ENCODE measurements at places on chromosomes 2 and 18. TPM values are rescaled to one million over a fixed set of nuclear protein-coding genes. Genes with fewer than 3 reads are reported as not detected.

DNA sequence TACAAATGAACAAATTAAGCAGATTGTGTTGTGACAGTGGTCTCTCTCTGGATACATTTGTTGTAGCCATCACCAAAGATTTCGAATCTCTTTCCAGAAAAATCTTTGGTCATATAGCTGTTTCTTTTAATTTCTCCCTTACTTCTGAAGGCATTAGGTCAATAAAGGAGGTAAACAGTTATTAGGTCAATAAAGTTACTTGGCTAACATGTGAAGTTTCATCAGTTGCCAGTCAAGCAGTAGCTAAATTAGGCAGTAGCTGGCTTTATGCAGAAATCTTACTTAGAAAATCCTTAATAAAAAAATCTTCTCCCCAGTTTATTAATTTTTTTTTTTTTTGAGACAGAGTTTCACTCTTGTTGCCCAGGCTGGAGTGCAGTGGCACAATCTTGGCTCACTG is 115.5 kb downstream of the MBD5 start:
- H3K27ac ChIP-seq, result no peak overlapping the region
- no peak overlapping the region for H3K4me3 ChIP-seq
- no peaks in the 10 kb centered on the region for H3K27me3 ChIP-seq
- no peaks in the 10 kb centered on the region for H3K36me3 ChIP-seq
- H3K4me1 ChIP-seq, result no peaks in the 10 kb centered on the region
- DNase-seq, result no peak

DNA sequence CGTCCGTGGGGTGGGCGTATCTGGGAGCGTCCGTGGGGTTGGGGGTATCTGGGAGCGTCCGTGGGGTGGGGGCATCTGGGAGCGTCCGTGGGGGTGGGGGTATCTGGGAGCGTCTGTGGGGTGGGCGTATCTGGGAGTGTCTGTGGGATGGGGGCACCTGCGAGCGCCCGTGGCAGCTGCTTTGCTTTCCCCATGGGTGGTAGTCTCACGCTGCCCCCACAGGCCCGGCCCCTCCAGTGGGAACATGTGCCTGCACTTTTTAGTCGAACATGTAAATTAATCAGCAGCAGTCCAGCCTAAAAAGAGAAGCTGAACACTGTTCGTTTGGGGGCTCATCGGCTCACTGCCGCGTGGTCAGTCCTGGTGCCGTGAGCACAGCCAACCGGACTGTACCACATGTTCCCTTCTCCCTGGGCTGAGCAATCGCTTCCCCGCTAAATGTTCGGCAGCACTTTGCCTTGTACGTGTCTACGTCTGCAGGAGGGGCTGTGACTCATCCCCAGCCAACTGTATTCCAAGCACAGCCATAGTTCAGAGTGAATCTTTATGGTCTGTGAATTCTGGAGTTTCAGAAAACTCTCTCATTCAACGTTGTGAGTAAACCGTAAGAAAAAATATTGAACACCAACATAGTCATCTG is 271.5 kb downstream of the AGAP1 start:
- H3K27me3 ChIP-seq, result no peaks in the 10 kb centered on the region
- no peak overlapping the region for H3K4me3 ChIP-seq
- peak; percentile 48 for DNase-seq
- H3K36me3 ChIP-seq, result no peaks in the 10 kb centered on the region

- H3K4me3 ChIP-seq, result no peak overlapping the region
- no peaks in the 10 kb centered on the region for H3K27me3 ChIP-seq
- no peaks in the 10 kb centered on the region for H3K36me3 ChIP-seq
- no peak for DNase-seq
- no peak overlapping the region for H3K27ac ChIP-seq
- H3K4me1 ChIP-seq, result no peaks in the 10 kb centered on the region
Measured at GRCh38 chr2:67341336-67341735, 55.8 kb upstream of the ETAA1 start.

DNA sequence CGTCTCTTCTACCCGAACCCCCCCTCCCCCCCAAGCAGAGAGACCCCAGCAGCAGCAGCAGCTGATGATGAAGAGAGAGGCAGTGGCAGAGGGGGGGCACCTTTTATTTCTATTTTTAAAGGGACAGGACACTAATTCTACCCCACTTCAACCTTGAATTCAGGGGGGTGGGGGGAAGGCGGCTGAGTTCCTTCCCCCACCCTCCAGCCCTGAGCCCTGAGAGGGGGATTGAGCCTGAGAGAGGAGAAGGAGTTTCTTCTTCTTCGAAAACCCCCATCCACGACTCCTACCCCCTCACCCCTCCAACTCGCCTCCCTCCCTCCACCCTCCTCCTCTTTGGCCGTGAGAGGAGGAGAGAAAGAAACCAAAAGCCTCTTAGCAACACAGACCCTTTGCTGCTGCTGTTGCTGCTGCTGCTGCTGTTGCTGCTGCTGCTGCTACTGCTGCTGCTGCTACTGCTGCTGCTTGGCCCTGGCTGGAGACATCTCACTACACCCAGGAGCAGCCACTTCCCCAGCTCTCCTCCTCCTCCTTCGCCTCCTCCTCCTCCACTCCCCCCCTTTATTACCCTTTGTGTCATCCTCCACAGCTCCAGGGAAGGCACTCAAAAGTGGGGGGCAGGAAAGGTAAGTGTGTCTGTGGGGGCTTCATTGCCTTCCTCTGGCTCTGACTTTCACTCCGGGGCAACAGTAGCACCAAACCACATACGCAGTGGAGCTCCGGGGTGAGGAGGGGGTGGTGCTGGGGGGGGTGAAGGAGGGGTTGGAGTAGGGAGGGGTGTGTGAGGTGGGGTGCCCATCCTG is at the start of gene MBD5:
Gene MBD5 (plus strand): TSS at position 33 of the 803 bp plus-strand sequence.
- H3K4me1 ChIP-seq, result peaks cover 7% of the 10 kb centered on the region
- H3K27me3 ChIP-seq, result no peaks in the 10 kb centered on the region
- H3K36me3 ChIP-seq, result no peaks in the 10 kb centered on the region
- H3K4me3 ChIP-seq, result peak within 1 kb of the TSS; percentile 83
- peak within 1 kb of the TSS; percentile 92 for H3K27ac ChIP-seq

Gene RAD51AP2
- total RNA-seq, result 0.23 TPM

Gene HOXD13
- total RNA-seq, result not detected

- DNase-seq, result no peak
- no peaks in the 10 kb centered on the region for H3K27me3 ChIP-seq
- H3K27ac ChIP-seq, result no peak overlapping the region
- no peaks in the 10 kb centered on the region for H3K4me1 ChIP-seq
Measured at GRCh38 chr2:239055756-239056493, 208.0 kb downstream of the TWIST2 start.

DNA sequence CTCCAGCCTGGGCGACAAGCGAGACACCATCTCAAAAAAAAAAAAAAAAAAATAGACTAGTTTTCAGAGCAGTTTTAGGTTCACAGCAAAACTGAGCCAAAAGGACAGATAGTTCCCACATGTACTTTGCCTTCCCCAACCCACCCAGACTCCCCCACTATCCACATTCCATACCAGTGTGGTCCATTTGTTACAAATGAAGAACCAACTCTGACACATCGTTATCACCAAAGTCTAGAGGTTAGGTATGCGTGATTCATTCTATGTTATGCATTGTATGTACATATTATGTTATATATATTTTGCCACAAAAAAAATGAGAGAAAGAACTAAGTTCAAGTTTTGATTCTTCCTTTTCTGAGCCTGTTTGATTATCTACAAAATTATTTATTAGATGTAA is 3.5 kb downstream of the DUSP11 start:
- H3K4me1 ChIP-seq, result peaks cover 4% of the 10 kb centered on the region
- no peaks in the 10 kb centered on the region for H3K36me3 ChIP-seq
- no peaks in the 10 kb centered on the region for H3K27me3 ChIP-seq
- no peak for DNase-seq
- H3K27ac ChIP-seq, result no peak overlapping the region

- H3K4me3 ChIP-seq, result no peak overlapping the region
- H3K27ac ChIP-seq, result no peak overlapping the region
- H3K36me3 ChIP-seq, result no peaks in the 10 kb centered on the region
- no peak for DNase-seq
- no peaks in the 10 kb centered on the region for H3K27me3 ChIP-seq
Measured at GRCh38 chr2:103798291-103798690, 1036.5 kb downstream of the TMEM182 start.

Gene HPCAL1
- total RNA-seq, result 69.5 TPM

Gene FBXO36
- 8.4 TPM for total RNA-seq

DNA sequence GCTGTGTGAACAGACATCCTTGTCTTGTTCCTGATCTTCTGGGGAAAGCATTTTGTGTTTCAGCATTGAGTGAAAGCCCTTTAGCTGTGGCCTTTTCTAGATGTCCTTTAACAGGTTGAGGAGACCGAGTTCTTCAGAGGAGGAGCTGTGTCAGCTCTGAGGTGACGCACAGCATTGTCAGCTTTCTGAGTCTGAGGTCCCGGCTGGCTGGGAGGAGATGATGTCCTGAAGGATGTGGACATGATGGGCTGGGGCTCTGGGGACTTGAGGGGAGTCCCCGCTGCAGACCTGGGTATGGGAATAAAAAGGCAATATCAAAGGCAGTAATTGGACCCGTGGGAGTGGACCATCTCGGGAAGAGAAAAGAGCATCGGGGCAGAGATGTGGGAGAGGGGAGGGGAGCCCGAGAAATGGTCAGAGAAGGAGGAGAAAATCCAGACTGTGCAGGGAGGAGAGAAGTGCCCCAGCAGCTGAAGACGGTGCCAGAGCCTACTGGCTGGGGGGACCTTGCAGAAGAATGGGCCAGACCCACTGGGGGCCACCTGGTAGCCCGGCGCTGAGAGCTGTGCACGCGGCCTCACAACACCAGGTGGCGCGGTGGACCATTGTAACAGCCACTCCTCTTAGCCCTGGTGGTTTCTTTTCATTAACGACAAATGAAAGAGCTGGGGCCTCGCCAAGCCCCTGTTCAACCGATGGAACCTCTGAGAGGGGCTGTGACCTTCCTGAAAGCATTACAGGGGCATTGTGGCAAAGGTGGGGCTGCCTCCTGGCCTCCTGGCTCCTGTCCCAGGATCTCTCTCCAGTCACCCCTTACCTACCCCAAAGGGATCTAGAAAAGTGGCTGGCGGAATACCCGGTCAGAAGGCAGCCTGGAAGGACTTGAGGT is 61.6 kb downstream of the ST3GAL5 start:
- peaks cover 3% of the 10 kb centered on the region for H3K4me1 ChIP-seq
- peak overlapping the region; percentile 21 for H3K4me3 ChIP-seq
- H3K27me3 ChIP-seq, result no peaks in the 10 kb centered on the region
- no peak overlapping the region for H3K27ac ChIP-seq
- peak; percentile 72 for DNase-seq

- no peak for DNase-seq
- peaks cover 8% of the 10 kb centered on the region for H3K4me1 ChIP-seq
- no peak overlapping the region for H3K4me3 ChIP-seq
- no peaks in the 10 kb centered on the region for H3K36me3 ChIP-seq
- H3K27ac ChIP-seq, result no peak overlapping the region
Measured at GRCh38 chr2:10054424-10054823, 11.1 kb downstream of the KLF11 start.

DNA sequence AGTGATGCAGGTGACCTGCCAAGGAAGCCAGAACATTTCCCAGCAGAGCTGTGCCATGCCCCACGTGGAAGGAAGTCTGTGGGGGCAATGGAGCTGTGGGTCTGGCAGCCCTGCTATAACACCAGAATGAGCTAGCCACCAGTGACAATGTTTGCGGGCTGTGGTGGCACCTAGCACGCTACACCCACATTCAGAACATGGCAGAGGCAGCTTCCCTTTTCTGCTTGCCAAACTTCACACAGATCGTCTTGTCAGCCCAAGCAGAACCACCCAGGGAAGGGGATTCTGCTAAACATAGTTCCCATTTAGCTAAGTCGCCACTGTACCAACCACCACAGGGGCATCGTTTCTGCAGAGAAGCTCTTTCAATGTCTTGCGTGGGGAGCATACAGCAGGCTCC is 27.0 kb upstream of the CCDC93 start:
- no peak overlapping the region for H3K27ac ChIP-seq
- H3K4me1 ChIP-seq, result no peaks in the 10 kb centered on the region
- no peaks in the 10 kb centered on the region for H3K27me3 ChIP-seq
- H3K36me3 ChIP-seq, result no peaks in the 10 kb centered on the region
- no peak for DNase-seq

GRCh38 chr2:75466708-75467311 is 93.9 kb downstream of the EVA1A start:
- no peaks in the 10 kb centered on the region for H3K4me1 ChIP-seq
- no peaks in the 10 kb centered on the region for H3K36me3 ChIP-seq
- H3K27me3 ChIP-seq, result no peaks in the 10 kb centered on the region
- DNase-seq, result no peak
- no peak overlapping the region for H3K4me3 ChIP-seq
- H3K27ac ChIP-seq, result no peak overlapping the region

DNA sequence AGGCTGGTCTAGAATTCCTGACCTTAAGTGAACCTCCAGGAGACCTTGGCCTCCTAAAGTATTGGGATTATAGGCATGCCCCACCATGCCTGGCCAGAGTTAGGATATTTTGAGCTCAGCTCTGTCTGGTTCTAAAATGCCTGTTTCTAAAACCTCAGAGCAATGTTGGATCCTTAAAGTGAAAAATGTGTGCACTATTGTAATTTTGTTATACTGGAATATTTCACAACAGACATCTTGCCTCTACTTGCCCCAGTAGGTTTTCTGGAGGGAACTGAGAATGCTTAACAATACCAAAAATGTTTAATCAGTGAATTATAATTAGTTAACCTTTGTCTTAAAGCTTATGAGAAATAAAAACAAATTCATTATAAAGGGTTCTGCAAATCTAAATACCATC is 144.6 kb upstream of the CCDC195 start:
- H3K36me3 ChIP-seq, result no peaks in the 10 kb centered on the region
- H3K4me3 ChIP-seq, result no peak overlapping the region
- no peak for DNase-seq
- no peaks in the 10 kb centered on the region for H3K27me3 ChIP-seq
- H3K27ac ChIP-seq, result no peak overlapping the region

DNA sequence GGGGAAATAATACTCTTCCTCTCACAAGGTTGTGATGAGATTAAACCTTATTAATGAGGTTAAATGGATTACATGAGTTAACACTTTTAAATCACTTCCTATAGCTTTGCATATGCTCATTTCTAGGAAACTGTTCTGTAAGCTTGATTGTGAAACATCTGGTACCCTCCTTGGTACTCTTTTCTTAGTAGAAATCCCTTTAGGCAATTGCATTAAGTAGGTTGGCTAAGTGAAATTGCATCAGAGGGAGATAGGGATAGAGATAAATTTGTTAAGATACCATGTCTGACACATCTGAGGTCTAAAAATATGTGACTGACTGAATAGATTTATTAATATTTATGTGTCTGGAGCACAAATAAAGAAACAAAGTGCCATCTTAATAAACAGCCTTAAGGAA is 275.9 kb upstream of the MAP2 start:
- H3K27ac ChIP-seq, result no peak overlapping the region
- H3K4me3 ChIP-seq, result no peak overlapping the region
- no peaks in the 10 kb centered on the region for H3K36me3 ChIP-seq

Gene ABCB11
- 0.05 TPM for total RNA-seq

DNA sequence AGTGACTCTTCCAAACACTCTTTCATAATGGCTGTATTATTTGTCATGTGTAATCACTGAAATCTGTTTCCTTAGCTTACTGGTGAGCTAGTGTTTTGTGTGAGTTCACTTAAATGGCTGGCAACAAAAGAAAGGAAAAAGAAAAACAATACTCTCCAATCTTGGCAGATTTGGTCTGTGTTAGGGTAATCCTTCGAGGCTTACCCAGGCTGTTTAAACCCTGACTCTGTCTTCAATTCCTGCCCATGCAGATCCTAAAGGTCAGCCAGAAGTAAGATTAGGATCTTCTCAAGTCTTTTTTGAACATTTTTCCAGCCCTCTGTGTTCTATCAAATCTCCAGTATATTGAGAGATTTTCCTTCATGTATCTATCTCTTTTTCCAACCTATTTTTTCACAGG is 85.3 kb downstream of the CCDC178 start:
- no peak overlapping the region for H3K27ac ChIP-seq
- H3K36me3 ChIP-seq, result no peaks in the 10 kb centered on the region
- DNase-seq, result no peak
- H3K27me3 ChIP-seq, result no peaks in the 10 kb centered on the region
- no peaks in the 10 kb centered on the region for H3K4me1 ChIP-seq
- H3K4me3 ChIP-seq, result no peak overlapping the region

All from ovary (tissue), 10 donors.